ENCODE measurements at places on chromosomes 6 and 20.

GRCh38 chr6:125818225-125818657 is 27.5 kb downstream of the NCOA7 start:
- DNase-seq = no peak

DNA sequence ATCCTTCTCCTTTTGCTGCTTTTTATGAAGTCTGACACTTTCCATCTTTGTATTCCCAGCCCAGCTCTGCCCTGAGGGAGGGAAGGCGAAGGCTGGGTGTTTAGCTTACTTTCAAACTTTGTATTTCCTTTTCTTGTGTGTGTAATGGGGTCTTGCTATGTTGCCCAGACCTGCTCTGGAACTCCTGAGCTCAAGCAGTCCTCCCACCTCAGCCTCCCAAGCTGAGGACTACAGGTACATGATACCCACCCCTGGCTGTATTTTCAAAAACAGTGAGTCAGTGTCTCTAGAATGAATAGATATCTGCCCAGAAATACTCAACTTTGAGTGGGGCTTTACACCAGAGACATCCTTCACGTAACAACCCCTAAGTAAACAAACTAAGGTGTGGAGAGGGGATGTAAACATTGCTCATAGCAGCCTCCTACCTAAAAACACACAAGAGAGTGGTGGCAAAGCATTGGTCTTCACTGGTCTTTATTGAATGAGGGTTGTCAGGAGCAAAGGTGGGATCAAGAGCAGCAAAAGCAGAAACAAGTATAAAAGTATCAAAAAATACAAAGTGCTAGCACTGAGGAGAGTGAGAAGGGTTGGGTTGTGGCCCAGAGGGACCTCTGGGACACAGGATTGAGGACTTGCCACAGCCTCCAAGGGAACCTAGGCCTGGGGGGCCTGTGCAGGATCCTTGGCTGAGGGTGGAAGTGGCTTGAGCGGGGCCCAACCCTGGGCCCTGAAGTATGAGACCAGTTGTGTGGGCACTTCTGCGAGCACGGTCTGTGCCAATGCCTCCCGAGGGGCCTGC is 10.2 kb downstream of the SPAG4 start:
- DNase-seq = no peak

DNA sequence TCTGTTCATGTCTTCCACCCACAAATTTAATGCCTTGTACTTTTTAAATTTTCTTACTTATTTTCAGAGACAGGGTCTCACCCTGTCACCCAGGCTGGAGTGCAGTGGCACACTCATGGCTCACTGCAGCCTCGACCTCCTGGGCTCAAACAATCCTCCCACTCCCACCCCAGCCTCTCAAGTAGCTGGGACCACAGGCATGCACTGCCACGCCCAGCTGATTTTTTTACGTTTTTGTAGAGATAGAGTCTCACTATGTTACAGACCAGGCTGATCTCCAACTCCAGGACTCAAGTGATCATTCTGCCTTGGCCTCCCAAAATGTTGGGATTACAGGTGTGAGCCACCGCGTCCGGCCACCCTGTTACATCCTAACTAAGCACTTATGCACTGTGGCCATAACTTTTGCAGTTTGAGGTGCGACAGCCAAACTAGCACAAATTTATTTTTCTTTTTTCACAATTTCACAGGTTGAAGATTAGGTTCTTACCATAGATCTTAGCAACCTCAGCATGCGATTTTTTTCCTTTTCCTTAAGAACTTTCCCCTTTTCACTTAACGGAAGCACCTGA is 92.1 kb downstream of the EPB41L2 start:
- no peak for DNase-seq

- DNase-seq = no peak
Measured at GRCh38 chr6:81455641-81456040, 296.8 kb downstream of the TENT5A start.

GRCh38 chr6:142118328-142118727 is 14.4 kb upstream of the GJE1 start:
- DNase-seq = no peak

DNA sequence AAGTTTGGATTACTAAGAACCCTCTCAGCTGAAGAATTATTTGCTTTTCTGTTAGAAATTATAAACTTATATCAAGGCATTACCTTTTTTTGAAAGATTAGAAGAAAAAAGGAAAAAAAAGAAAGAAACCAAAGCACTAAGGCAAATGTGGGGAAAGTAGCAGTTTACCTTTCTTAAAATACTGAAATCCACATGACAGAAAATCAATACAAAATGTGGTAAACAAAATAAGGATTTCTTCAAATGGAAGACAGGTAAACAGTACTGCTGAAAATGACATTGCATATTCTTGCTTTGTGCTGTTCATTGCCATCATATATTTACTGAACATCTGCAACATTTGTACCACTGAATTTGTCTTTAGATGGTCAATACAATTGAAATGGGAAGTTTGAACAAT is 411.2 kb upstream of the PLCB4 start:
- no peak for DNase-seq

- no peak for DNase-seq
Measured at GRCh38 chr6:20223141-20223540, 10.9 kb upstream of the MBOAT1 start.

- DNase-seq = no peak
Measured at GRCh38 chr6:131844243-131844841, 36.5 kb downstream of the ENPP1 start.

DNA sequence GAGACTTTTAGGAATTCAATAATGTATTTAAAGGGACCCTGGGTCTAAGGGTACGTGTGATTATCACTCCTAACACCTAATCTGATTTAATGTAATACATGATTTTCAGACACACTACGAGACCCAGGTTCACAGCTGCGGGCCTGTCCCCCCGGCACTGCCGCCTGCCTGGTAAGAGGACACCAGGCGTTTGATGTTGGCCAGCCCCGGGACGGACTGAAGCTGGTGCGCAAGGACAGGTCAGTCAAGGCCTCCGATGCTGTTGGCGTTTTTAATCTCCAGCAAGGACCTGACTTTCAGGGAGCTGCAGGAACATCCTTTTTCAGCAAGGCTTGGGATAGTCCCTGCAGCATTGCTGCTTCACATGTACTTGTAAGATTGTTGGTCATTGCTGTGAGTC is 58.2 kb downstream of the IGF2R start:
- DNase-seq = no peak

GRCh38 chr6:166437661-166438060 is 54.9 kb upstream of the MPC1 start:
- no peak for DNase-seq
